ENCODE measurements at places on chromosomes 12 and 14. TPM values are rescaled to one million over a fixed set of nuclear protein-coding genes. Genes with fewer than 3 reads are reported as not detected.

DNA sequence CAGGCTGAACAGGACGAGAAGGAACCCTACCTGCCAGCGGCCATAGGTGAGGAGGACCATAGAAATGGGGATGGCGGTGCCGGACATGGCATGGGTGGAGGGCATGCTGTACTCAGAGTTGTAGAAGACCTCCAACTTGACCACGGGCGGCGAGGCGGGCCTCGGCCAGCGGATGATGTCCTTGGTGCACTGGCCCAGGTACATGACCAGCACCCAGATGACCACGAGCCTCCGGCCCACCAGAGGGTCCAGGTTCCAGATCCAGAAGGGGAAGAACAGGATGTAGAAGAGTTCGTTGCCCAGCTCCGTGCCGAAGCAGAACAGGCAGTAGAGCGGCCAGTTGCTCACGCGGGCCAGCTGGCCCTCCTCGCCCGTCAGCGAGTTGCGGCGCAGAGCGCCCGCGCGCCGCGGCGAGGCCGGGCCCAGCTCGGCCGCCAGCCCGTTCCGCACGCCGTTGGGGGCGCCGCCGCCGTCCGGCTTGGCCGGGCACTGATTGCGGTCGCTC lies 582 bp downstream of the SGPP1 start:
- DNase-seq: peak; percentile 46

DNA sequence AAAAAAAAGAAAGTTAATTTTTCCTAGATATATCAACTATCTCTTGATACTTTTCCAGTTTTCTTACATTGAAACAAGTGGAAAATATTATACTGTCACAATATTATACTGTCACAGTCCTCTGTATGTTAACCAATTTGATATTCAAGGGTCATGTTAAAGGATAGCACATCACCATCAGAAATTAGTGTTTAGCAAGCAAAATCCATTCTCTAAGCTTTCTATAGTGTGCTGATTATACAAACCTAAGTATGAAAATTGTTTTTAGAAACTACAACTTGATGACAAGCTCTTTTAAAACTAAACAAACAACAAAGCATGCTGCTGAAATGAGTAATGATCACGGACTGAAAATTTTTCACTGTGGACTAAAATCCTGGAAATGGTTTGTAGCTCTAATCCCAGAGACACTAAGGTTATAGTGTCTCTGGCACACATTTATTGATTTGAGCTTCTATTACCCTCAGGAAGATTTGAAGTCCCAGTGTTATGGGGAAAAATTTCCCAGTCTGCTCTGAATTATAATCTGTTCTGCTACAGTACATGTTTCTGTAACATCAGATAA lies 9.7 kb downstream of the SPTSSA start:
- no peak for DNase-seq

GRCh38 chr14:91406982-91407381 lies 10.6 kb downstream of the CCDC88C start:
- no peak for DNase-seq

DNA sequence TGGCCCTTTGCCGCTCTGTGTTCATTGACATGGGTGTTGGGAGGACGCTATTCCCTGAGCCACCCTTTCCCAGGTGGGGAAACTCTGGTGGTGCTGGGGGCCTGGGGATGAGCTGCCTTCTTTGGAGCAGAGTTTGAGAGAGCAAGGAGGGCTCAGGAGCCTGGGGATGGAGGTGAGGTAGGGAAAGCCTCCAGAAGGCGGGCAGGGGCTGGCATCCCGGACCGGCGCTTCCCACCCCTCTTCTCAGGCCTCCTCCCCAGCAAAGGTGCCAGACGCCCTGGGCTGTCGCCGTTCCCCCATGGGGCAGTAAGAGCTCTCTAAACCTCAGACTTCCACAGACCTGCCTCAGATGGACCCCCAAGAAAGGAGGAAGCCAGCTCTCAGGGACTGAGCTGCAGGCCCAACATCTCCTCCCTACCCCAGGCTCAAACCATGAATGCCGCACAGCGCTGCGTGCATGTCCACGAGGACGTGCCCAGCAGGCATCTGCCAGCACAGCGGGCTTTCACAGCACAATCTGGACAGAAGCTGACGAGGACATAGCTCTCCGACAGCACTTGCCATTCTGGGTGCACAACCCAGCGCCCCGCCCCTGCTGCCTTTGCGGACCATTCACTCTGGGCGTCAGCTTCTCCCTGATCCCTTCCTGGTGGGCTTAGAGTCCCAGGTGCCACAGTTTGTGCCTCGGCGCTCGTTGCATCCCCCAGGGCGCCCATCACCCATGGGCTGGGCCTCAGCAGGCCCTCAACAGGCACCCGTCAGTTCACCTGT lies 14.9 kb upstream of the TTC7B start:
- DNase-seq: no peak

DNA sequence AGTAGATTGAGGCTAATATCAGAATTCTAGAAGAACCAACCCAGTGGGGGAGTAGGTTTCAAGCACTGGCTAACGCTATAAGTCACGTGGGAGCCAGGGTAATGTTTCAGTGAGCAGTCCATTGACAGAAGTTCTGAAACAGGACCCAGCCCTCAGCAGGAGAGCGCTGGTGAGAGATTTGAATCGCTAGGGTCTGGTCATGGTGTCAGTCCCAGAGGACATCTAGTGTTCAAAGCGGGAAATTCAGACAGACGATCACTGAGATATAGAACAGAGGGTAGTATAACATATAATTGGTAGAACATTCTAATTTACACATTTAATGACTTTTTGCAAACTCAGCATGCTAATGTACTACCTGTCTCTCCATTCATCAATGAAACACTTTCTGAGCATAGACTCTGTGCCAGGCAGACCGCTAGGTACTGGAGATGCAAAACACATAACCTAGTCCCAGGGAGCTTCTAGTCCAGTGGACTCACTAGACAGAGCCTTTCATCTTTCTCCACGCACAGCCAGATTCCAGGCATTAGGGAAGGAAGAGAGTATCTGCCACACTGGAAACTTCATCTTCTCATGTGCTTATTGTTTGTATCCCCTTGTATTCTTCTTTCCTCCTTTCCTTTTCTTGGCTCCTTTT lies 35.4 kb upstream of the RNASE3 start:
- DNase-seq: peak; percentile 59

DNA sequence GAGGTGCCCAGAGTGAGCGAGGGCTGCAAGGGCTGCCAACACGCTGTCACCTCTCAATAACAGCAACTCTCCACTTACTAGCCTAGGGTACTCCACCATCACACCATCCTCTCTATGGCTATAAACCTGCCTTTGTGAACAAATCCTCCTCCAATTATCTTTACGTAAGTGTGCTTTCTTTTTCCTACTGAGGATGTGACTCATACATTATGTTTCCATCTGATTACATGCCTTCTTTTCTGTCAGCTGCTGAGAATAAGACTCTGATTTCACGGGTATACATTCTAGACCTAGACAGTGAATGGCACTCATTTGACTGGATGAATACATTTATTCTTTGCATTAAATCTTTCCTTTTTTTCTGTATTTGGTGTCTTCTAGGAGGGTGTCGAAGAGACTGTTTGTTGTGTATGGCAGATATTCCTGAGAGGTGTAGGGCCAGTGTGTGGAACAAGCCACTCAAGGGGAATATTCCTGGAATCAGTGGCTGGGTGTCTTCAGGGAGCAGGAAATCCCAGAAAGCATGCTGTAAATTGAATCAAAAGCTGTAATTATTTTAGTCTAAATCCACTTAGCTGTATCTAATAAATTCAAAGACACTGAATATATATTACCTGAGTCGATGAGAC lies 327.3 kb upstream of the TMTC1 start:
- DNase-seq: peak; percentile 27

DNA sequence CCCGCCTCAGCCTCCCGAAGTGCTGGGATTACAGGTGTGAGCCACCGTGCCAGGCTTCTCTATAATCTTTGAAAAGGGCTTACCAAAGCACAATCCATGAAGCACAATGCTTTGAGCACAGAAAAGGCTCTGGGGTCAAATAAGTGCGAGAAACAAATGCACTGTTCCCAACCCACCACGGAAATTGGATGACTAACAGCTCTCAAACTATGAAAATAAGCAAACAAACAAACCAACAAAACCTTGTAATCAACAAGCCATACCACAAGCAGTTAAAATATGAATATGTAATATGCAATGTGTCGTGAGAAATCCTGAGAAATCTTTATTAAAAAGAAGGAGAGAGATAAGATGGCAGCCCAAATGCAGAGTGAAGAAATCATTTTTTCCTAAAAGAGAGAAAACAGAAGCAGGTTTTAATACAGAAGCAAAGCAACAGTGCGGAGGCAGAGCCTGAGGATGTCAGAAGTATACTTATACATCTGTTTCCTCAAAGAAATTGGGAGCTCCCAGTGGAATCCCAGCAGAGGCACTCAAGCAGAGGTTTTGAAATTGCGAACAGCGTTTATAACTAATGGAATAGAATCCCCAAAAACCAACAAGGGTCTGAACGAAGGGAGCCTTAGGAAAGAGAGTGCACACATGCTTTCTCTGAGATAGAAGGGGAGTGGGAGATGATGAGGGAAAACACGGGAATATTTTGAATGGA lies 17.1 kb downstream of the SMCO2 start:
- no peak for DNase-seq

- DNase-seq: no peak
Observed at GRCh38 chr12:12534166-12534866, 28.3 kb downstream of the DUSP16 start.

GRCh38 chr14:64800000-64800399 lies 79.7 kb downstream of the SPTB start:
- DNase-seq: peak; percentile 18

LUM gene
- total RNA-seq: 46.1 TPM

RAB2B gene
- 26.2 TPM for total RNA-seq

MAP1LC3B2 gene
- not detected for total RNA-seq

Data from IMR-90 (cell line).